Thoracic aorta (tissue), 2 donors: ENCODE measurements at places on chromosomes 6 and 20. TPM values are rescaled to one million over a fixed set of nuclear protein-coding genes. Genes with fewer than 3 reads are reported as not detected.
A peak's percentile ranks its signal among the peaks of the same experiment; 100 is the strongest.

DNA sequence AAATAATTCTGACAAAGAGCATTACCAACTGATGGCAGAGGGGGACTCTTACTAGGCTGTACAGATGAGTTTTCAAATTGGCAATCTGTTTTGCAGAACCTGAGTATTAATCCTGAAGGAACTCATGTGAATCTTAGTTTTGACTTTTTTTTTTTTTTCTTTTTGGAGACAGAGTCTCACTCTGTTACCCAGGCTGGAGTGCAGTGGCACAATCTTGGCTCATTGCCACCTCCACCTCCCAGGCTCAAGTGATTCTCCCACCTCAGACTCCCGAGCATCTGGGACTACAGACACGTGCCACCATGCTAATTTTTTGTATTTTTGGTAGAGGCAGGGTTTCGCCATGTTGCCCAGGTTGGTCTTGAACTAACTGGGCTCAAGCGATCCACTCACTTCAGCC is 49.3 kb downstream of the KCTD20 start:
- H3K36me3 ChIP-seq = peaks cover 6% of the 10 kb centered on the region
- no peaks in the 10 kb centered on the region for H3K27me3 ChIP-seq
- H3K4me1 ChIP-seq = no peaks in the 10 kb centered on the region
- DNase-seq = no peak
- no peak overlapping the region for H3K27ac ChIP-seq

MAS1 gene
- 0.27 TPM for total RNA-seq

DNA sequence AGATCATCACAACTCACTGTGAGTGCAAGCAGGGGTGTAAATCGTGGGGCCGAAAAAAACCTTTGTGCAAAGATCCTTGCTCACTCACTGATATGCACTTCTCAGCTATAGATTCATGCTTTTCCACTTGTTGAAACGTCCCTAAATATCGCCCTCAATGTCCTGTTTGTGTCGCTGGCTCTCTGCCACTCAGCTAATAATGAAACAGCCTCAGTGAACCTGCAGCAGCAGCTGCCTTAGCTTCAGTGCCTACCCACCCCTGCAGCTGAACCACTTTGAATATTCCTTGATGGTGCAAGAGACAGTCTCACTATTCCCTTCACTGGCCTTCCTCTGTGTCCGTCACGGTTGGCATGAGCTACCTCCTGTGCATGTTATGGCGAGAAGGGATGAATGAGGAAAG is 128.9 kb upstream of the NAA20 start:
- peaks cover 70% of the 10 kb centered on the region for H3K4me1 ChIP-seq
- H3K36me3 ChIP-seq = no peaks in the 10 kb centered on the region
- H3K27ac ChIP-seq = peak overlapping the region; percentile 88
- no peak for DNase-seq
- peak overlapping the region; percentile 68 for H3K4me3 ChIP-seq
- H3K27me3 ChIP-seq = no peaks in the 10 kb centered on the region

GRCh38 chr6:130598021-130598989 is 228.9 kb upstream of the SMLR1 start:
- H3K27ac ChIP-seq = no peak overlapping the region
- H3K4me3 ChIP-seq = no peak overlapping the region
- no peaks in the 10 kb centered on the region for H3K27me3 ChIP-seq
- H3K4me1 ChIP-seq = no peaks in the 10 kb centered on the region
- no peak for DNase-seq

DNA sequence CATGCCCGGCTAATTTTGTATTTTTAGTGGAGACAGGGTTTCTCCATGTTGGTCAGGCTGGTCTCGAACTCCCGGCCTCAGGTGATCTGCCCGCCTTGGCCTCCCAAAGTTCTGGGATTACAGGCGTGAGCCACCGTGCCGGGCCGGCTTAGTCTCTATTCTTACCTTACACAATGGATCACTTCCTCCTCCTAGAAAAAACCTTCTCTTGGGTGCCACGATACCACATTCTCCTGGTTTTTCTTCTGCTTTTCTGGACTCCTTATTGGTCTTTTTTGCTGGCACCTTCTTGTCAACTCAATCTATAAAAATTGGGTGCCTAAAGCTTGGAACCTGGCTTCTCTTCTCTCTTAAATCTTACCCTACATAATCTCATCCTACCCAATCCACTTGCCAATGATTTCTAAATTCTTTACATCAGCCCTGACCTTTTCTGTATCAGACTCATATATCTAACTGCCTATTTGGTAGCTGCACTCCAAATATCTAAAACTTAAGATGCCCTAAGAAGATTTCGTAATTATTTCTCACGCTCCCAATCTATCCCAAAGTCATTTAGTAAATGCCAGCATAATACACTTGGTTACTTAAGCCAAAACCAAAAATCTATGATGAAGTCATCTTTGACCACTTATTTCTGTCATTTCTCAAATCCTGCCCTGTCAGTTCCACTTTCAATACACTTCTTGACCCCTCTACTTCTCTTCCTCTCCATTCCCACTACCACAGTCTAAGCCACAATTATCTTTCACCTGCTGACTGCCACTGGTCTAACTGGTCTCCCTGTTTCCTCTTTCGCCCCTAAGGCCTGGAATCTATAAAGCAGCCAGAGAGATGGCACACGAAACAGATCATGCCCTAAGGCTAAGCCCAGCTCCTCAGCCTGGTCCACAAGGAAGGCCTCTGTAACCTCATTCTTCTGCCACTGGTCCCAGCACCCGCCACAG is 43.2 kb downstream of the ELMO2 start:
- peak overlapping the region; percentile 84 for H3K4me3 ChIP-seq
- peak overlapping the region; percentile 98 for H3K27ac ChIP-seq
- H3K27me3 ChIP-seq = no peaks in the 10 kb centered on the region
- DNase-seq = no peak
- peaks cover 11% of the 10 kb centered on the region for H3K4me1 ChIP-seq

- peak overlapping the region; percentile 88 for H3K4me3 ChIP-seq
- peaks cover 12% of the 10 kb centered on the region for H3K4me1 ChIP-seq
- no peak for DNase-seq
- H3K36me3 ChIP-seq = no peaks in the 10 kb centered on the region
Measured at GRCh38 chr6:84227044-84227433, 404 bp downstream of the CEP162 start.
